ENCODE measurements at places on chromosomes 7 and 10.

DNA sequence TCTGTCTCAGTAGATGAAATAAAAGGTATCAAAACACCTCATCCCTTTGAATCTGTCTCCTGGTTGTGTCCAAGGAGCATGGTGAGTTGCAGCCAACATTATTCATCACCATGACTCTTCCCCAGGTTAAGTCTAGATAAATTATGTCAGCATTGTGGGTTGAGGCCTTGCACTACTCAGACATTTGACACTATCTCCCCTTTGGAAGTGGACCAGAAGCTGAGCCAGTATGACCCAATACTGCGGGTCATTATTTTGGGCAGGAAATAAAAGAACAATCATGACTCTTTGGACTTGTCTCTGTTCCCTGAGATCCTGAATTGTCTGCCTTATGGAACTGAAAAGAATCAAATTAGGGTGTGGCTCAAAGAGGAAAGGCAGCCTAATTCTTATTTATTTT is 168.2 kb upstream of the FAM171A1 start:
- H3K4me3 ChIP-seq, result no peak overlapping the region
- H3K4me1 ChIP-seq, result no peaks in the 10 kb centered on the region
- no peak overlapping the region for H3K27ac ChIP-seq
- peaks cover 9% of the 10 kb centered on the region for H3K27me3 ChIP-seq
- DNase-seq, result no peak

GRCh38 chr10:105073999-105074398 is 432.9 kb downstream of the SORCS3 start:
- no peaks in the 10 kb centered on the region for H3K36me3 ChIP-seq
- H3K27me3 ChIP-seq, result peaks cover 26% of the 10 kb centered on the region
- no peak overlapping the region for H3K4me3 ChIP-seq
- no peak for DNase-seq
- H3K27ac ChIP-seq, result no peak overlapping the region
- no peaks in the 10 kb centered on the region for H3K4me1 ChIP-seq

DNA sequence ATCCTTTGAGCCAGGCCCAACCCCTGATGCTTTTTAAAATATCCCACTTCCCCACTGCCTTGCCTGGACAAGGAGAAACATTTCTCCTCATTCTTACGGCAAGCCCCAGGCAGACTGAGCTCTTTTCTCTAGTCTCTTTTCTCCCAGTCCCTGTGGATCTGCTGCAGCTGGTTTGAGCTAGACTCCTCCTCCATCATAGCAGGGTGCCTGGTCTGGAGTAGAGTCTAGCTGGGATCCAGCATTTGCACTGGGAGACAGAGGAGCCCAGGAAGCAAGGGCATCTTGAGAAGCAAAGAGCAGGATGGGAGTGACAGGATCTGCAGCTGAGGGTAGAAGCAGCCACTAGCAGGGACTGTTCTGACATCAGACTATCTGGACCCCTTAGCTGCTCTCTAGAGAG is 562.3 kb upstream of the COBL start:
- no peaks in the 10 kb centered on the region for H3K4me1 ChIP-seq
- no peak overlapping the region for H3K4me3 ChIP-seq
- no peaks in the 10 kb centered on the region for H3K36me3 ChIP-seq
- no peaks in the 10 kb centered on the region for H3K27me3 ChIP-seq
- no peak overlapping the region for H3K27ac ChIP-seq
- DNase-seq, result no peak

DNA sequence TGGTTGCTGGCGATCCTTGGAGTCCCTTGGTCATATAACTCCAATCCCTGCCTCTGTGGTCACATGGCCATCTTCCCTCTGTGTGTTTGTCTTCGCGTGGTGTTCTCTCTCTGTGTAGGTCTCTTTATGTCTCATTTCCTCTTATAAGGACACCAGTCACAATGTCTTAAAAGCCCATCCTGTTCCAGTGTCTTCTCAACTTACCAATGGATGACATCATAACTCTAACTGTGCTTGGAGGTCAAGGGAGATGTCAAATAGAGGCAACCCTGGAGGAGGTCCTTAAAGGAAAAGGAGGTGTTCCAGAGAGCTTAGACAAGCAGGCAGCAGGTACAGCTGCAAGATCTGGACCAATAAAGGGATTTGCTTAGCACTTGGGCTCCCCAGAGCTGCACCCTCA is 143.0 kb downstream of the BUB3 start:
- DNase-seq, result no peak
- no peak overlapping the region for H3K27ac ChIP-seq
- H3K4me3 ChIP-seq, result no peak overlapping the region
- H3K36me3 ChIP-seq, result peaks cover 6% of the 10 kb centered on the region
- H3K4me1 ChIP-seq, result no peaks in the 10 kb centered on the region

- peaks cover 31% of the 10 kb centered on the region for H3K4me1 ChIP-seq
- no peaks in the 10 kb centered on the region for H3K36me3 ChIP-seq
- no peak for DNase-seq
These were observed 182.1 kb downstream of the ZMYND11 start for GRCh38 chr10:317271-317769.

DNA sequence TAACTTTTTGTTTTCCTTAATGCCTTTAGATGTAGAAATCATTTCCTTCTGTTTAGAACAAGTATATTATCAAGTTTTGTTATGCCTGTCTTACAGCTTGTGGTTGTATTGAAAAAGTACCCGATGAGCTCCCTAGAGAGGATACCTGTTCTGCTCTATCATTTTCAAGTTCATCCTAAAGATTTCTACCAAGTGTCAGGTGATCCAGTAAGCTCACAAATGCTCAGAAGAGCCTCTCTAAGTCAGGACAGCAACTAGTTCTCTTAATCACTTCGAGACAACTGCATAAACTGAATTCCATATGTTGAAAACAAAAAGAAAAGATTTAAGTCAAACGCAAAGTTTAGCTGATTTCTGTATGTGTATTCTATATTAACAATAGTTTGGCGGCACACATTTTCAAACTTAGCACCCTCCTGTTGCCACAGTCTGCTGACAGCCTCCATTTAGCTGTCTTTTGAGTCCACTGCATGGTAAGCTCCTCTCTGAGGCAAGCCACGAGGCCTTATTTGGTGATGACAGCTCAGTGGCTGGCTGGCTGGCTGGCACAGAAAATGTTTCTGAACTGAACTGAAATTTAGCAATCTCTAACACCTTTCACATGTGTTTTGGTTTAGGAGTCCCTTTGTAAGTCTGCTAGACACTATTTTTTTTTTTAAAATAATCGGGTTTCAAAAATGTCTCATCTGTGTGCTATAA is 59.4 kb downstream of the SEMA3C start:
- no peaks in the 10 kb centered on the region for H3K27me3 ChIP-seq
- no peak overlapping the region for H3K27ac ChIP-seq
- no peaks in the 10 kb centered on the region for H3K4me1 ChIP-seq
- no peaks in the 10 kb centered on the region for H3K36me3 ChIP-seq
- no peak overlapping the region for H3K4me3 ChIP-seq

DNA sequence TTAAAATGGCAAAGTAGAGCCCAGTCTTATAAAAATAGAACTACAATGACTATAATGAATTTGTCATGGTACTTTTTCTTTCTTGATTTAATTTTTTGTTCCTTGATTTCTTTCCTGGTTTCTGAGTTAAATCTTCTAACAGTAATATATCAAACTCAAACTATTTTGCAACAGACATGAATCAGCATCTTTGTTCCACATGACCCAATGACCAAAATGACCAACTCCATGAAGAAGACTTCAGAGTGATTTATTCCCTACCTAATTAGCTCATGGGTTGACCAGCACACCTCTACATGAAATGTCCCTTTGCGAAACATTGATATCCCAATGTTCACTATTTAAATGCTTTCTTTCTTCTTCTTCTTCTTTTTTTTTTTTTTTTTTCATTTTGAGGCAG is 30.9 kb downstream of the NMT2 start:
- peaks cover 22% of the 10 kb centered on the region for H3K4me1 ChIP-seq
- peaks cover 23% of the 10 kb centered on the region for H3K36me3 ChIP-seq
- H3K4me3 ChIP-seq, result no peak overlapping the region
- DNase-seq, result no peak
- H3K27ac ChIP-seq, result no peak overlapping the region

DNA sequence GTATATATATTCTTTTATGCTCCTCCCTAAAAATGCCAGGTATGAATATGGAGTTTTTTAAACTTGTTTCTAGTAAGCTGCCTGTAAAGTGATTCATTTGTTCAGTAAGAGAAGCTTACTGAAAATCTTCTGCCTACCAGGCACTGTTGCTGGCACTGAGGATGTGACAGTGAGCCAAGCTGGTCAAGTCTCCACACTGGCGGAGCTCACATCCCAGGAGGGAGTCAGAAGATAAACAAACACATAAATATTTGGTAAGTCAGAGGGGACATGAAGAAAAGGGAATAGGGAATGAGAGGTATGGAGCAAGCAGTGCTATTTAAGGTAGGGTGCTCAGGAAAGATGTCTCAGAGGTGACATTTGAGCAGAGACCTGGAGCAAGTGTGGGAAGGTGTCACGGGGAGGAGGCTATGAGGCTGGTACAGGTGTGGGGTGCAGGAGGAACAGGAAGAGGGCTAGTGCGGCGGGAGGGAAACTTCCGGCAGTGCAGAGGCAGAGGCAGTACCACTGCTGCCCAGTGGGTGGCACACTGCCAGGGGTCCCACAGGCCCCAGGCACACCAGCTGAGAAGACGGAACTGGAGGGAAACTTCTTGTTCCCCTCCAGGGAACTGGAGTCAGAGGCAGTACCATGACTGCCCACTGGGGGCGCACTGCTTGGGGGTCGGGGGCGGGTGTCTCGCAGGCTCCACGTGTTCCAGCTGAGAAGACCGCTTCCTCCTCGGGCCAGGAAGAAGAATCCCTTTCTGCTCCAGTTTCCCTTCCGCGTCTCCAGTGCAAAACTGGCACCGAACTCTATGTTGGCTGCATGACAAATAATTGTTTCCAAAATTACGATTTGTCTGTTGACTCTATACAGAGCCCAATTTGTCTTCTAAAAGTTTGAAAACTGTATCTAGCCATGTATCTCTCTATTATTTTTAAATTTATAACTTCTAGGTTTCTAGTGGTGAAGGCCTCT is 161.0 kb downstream of the TEX36 start:
- H3K36me3 ChIP-seq, result no peaks in the 10 kb centered on the region
- H3K27me3 ChIP-seq, result peaks cover 6% of the 10 kb centered on the region
- DNase-seq, result no peak
- no peak overlapping the region for H3K27ac ChIP-seq

DNA sequence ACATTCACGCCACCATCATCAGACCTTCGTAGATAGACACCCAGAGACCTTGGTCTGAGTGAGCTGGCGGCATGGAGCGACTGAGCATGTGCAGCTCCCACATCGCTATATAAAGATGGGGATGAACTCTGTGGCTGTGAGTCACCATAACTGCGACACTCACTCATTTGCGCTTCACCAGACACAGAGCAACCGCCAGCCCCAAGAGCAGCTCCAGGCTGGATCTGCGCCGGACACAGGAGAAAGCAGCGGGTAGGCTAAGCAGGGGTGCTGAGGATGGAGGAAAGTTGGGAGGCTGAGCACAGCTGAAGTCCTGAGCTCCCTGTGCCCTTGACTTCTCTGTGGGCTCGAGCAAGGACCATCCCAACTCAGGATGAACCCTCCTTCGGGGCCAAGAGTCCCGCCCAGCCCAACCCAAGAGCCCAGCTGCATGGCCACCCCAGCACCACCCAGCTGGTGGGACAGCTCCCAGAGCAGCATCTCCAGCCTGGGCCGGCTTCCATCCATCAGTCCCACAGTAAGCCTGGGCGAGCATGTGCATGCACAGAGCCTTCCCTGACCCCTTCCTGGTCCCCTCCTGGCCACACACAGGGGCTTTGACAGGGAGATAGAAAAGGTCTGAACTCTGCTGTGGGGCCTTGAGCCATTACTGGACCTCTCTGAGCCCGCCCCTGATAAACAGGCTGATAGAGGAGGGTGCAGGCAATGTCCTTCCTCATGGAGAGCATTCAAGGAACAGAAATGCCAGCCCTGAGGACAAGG is at the start of gene OPN4:
TSS of gene OPN4 (plus strand) at position 137 of the 762 bp plus-strand sequence. CDS start at position 374, 237 bp downstream.
- DNase-seq, result no peak
- no peaks in the 10 kb centered on the region for H3K36me3 ChIP-seq
- no peaks in the 10 kb centered on the region for H3K4me1 ChIP-seq

DNA sequence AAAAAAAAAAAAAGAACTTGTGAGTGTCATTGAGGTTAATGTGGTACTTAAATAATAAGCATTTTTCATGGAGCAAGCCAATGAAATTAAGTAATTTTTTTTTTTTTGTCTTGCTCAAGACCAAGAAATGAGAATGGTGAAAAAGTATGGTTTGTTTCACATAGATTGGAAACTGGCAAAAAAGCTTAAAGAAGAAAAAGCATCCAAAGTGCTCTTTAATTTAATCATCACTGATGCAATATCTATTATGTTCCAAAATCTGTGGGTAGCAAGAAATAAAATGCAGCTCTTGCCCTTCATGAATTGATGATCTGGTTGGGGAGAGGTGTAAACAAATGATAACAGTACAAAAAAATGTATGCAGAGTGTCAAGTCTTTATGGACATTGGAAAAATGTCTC is 980.6 kb downstream of the REEP3 start:
- no peaks in the 10 kb centered on the region for H3K27me3 ChIP-seq
- no peak overlapping the region for H3K4me3 ChIP-seq
- no peaks in the 10 kb centered on the region for H3K36me3 ChIP-seq

- no peak for DNase-seq
- H3K4me3 ChIP-seq, result no peak overlapping the region
- no peak overlapping the region for H3K27ac ChIP-seq
- no peaks in the 10 kb centered on the region for H3K4me1 ChIP-seq
- no peaks in the 10 kb centered on the region for H3K36me3 ChIP-seq
These were observed 316.7 kb downstream of the TCERG1L start for GRCh38 chr10:130994845-130995244.

DNA sequence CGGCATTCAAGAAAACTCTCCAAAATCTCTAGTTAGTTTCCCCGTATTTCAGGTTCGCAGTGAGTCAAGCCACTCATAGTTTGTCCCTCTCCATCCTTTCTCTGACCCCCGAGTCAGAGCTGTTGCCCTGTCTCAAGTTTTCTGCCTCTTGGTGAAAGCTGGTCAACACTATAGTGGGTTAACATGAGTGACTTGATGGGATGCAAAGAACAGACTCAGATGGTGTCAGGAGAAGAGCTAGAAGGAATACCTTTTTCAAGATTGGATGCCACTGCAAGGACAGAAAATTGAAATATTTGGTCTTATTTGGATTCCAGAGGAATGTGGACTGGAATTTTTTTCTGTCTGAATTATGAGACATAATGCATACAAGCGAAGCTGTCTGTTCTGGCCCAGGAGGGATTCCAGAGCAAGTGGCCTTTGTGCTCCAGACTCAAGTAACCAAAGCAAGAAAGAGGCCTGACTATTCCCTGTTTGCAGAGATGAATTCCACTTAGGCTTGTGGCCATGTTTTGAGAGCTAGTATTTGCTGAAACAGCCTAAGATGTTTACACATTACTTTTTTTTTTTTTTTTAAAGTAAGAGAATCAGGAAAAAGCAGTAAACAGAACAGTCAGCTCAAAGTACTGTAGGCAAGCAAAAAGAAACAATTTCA is 67.4 kb downstream of the VWC2 start:
- no peaks in the 10 kb centered on the region for H3K36me3 ChIP-seq
- H3K27ac ChIP-seq, result no peak overlapping the region
- H3K4me1 ChIP-seq, result no peaks in the 10 kb centered on the region
- DNase-seq, result no peak
- H3K4me3 ChIP-seq, result no peak overlapping the region
- H3K27me3 ChIP-seq, result peaks cover 7% of the 10 kb centered on the region

- no peak for DNase-seq
- no peak overlapping the region for H3K4me3 ChIP-seq
- no peaks in the 10 kb centered on the region for H3K36me3 ChIP-seq
- no peaks in the 10 kb centered on the region for H3K27me3 ChIP-seq
- H3K4me1 ChIP-seq, result no peaks in the 10 kb centered on the region
These were observed 30.2 kb downstream of the LHFPL3 start for GRCh38 chr7:104358446-104359132.
